ENCODE measurements at places on chromosomes 5 and 9. TPM values are rescaled to one million over a fixed set of nuclear protein-coding genes. Genes with fewer than 3 reads are reported as not detected.

The SLC6A7 gene
- not detected for total RNA-seq

The BARHL1 gene
- total RNA-seq = 2.4 TPM

The CATSPER3 gene
- 0.33 TPM for total RNA-seq

DNA sequence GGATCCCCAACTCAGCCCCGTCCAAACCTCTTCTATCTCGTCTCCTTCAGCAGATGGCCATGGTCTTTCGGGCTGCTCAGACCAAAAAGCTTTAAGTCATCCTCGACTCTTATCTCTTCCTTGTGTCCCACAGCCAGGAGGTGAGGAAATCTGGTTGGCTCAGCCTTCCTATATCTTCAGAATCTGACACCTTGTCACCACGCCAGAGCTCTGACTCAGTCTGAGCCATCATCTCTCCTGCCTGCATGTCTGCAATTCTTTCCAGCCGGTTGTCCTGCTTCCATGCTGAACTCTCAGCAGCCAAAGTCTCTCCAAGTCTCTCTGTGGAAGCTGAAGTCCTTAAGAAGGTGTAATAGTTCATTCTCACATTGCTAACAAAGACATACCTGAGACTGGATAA is 419.3 kb upstream of the ADAMTS16 start:
- no peak overlapping the region for H3K27ac ChIP-seq
- no peaks in the 10 kb centered on the region for H3K36me3 ChIP-seq
- no peaks in the 10 kb centered on the region for H3K4me1 ChIP-seq
- peaks cover 1% of the 10 kb centered on the region for H3K27me3 ChIP-seq

DNA sequence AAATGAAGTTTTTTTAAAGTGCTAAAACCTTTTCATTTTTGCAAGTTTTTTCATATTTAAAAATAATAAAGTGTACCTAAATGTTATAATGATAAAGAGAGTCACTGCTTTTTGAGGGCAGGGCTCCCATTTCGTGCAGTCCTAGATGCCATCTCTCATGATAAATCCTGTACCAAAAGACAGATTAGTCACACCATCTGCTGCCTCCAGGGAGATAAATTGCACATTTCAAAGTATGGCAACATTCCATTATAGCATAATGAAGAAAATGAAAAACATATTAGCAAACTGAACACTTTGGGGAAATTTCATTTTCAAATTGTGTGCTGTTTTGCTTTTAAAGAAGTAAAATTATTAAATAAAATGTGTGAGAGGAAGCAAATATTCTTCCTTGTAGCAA is 257.2 kb downstream of the KIAA0825 start:
- no peak for DNase-seq
- peaks cover under 1% of the 10 kb centered on the region for H3K27me3 ChIP-seq
- no peak overlapping the region for H3K4me3 ChIP-seq
- no peaks in the 10 kb centered on the region for H3K36me3 ChIP-seq
- H3K4me1 ChIP-seq = no peaks in the 10 kb centered on the region
